ENCODE measurements at places on chromosomes 2 and 18. TPM values are rescaled to one million over a fixed set of nuclear protein-coding genes. Genes with fewer than 3 reads are reported as not detected.

- no peak for DNase-seq
Observed at GRCh38 chr18:55310863-55311262, 277.1 kb downstream of the TCF4 start.

GRCh38 chr18:36692921-36693332 is 135.9 kb downstream of the TPGS2 start:
- DNase-seq, result no peak

GRCh38 chr2:16614314-16614860 is 51.2 kb downstream of the CYRIA start:
- DNase-seq, result peak; percentile 16

DNA sequence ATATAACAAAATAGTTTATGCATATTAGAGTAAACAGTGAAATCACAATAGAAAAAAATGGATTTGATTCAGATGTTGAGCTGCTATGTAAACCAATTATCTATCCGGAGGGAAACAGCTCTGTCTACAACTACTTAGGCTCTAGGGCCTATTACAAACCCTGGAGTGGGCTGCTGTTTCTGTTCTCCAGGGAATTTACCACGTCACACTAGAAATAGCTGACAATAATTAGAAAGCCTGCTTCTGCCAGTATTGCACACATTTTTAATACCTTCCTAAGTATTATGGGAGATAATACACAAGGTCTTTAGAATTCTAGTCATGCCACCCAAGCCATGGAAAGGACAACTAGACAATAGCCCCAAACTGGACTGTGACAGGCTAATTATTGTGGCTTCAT is 411.1 kb downstream of the FIGN start:
- no peak for DNase-seq

GRCh38 chr2:4765787-4766530 is 926.2 kb upstream of the SOX11 start:
- no peak for DNase-seq

GRCh38 chr18:27713037-27713737 is 463.7 kb downstream of the CDH2 start:
- no peak for DNase-seq

DNA sequence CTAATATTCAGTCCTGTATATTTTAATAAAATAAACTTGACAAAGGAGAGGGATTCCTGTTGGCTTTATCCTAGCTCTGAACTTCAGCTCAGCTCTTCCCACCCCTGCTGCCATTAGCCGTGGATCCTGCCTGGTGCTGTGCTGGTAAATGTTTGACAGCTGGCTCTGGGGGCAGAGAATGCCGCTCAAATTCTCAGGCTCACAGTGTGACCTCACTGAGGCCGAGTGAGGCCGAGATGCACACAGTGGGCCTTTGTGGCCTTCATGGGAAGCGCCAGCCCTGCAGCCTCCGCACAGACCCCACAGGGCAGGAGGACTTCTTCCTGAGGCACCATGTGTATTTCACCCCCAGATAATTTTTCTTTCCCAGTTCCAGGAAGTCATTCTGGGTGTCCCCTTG is 16.5 kb upstream of the FAHD2A start:
- DNase-seq, result no peak

- no peak for DNase-seq
Observed at GRCh38 chr2:54597153-54597848, 126.2 kb upstream of the EML6 start.

GRCh38 chr2:121147766-121148165 is 137.2 kb downstream of the TFCP2L1 start:
- no peak for DNase-seq

DNA sequence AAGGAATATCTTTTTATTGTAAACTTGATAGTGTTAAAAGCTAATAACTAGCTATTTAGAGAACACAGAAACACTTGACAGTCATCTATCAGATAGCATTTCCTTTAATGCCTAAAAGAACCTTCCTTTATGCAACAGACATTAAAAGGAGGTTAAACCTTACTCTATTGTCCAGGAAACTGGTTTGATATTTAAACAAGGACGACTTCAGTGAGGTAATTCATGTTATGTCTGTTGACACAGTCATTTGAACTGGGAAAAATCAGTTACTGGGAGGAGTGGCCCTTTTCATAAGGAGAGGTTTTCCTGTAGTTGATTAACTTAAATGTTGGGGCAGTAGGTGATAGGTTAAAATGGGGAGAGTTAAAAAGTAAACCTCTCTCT is 6.7 kb downstream of the TGIF1 start:
- DNase-seq, result no peak

Gene STARD6
- total RNA-seq, result not detected

Gene ICA1L
- 3.7 TPM for total RNA-seq

Gene GMCL1
- 13.0 TPM for total RNA-seq

Gene OR6B2
- not detected for total RNA-seq

Gene SKA1
- 23.9 TPM for total RNA-seq

Gene PRADC1
- total RNA-seq, result 21.8 TPM

Measured in endothelial cell of umbilical vein (primary cell).